ENCODE measurements at places on chromosomes 2 and 18.

GRCh38 chr2:166344286-166345113 lies 31.2 kb downstream of the SCN9A start:
- DNase-seq, result peak; percentile 66

DNA sequence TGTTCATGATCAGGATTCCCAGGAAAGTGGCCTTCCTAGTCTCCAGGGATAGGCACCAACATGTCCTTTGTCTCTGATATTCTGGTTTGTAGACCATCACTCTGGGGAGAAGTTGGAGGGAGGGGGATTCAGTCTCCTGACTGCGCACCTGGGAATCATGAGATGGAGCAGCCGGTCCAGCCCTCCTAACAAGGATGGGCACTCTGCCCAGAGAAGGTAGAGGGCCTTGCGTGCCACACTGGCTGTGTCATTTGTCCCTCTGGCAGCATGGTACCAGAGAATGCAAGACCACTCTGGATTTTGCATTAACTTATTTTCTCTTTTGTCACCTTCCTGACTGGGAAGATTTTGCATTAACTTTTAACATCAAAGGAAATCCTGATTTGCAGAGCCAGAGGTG lies 75.2 kb upstream of the EML6 start:
- DNase-seq, result no peak

- DNase-seq, result no peak
Measured at GRCh38 chr2:83844490-83844889, 614.6 kb downstream of the SUCLG1 start.

GRCh38 chr2:154697418-154698252 lies 860 bp upstream of the KCNJ3 start:
- peak; percentile 68 for DNase-seq

GRCh38 chr18:2114765-2115164 lies 456.5 kb downstream of the METTL4 start:
- DNase-seq, result no peak

DNA sequence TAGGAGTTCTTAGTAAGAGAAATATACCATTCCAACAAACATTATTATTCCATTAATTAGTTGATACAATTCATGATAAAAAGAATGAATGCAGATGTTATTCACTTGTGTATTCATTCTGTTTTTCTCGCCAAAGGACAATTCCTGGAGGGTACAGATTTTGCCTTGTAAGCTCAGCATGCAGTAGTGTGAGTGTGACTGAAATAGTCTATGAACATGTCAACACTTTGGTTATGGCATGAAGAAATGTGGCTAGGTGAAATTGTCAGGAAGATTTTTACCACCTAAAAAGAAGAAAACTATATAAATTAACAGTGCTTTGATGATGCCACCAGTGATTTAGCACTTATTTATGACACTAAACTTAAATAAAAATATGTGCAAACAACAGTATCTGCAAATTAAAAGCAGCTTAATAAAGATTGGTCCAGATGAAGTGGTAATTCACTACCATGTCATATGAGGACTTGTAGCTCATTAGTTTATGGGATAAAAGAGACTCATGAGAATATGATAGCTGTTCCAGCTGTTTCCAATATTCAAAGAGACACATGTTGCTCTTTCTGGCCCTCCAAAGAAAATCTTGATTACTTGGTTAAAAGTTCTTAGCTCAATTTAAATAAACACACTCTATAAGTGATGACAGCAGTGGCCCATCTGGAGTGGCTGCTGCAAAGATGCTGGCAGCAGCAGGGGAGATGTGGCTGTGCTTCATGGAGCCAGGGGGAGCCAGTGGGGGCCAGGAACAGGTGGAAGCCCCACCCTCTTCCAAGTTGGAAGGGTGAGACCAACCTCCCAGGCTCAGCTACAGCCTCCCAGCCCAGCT lies 165.0 kb downstream of the CDH19 start:
- no peak for DNase-seq

GRCh38 chr2:205947621-205948495 lies 138.1 kb downstream of the INO80D start:
- DNase-seq, result peak; percentile 79

- DNase-seq, result peak; percentile 2
Measured at GRCh38 chr2:135052997-135053474, 944 bp downstream of the RAB3GAP1 start.

DNA sequence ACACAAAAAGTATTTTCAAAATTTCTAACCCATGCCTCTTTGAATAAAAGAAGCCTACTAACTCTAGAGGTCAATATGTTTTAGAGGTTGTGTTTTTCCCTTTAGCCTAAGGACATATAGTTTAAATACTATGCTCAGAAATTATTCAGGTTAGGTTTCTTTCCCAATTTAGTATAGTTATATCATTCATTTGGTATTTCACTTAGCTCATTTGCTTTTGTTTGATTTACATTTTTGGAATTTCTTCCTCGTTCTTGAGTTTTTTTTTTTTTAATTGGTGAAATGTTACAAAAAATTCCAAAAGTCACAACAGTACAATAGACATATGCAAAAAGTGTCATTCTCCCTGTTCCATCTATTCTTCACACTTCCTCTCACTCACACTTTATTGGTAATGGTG lies 371.3 kb upstream of the TNP1 start:
- no peak for DNase-seq

GRCh38 chr2:205369813-205370212 lies 312.5 kb upstream of the NRP2 start:
- DNase-seq, result no peak

DNA sequence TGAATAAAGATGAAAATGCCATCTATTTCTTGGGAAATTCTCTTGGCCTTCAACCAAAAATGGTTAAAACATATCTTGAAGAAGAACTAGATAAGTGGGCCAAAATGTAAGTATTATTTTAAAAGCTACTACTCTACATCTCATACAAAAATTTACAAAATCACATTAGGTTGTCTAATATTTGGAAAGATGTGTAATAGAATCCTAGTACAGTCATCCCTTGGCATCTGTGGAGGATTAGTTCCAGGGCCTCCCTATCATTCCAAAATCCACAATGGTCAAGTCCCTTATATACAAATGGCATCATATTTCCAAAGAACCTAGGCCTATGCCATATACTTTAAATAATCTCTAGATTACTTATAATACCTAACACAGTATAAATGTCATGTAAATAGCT lies 41.2 kb downstream of the KYNU start:
- no peak for DNase-seq

GRCh38 chr18:21949326-21950015 lies 208.9 kb downstream of the MIB1 start:
- no peak for DNase-seq

- peak; percentile 40 for DNase-seq
Measured at GRCh38 chr2:187050409-187050998, 201.5 kb upstream of the ZSWIM2 start.

DNA sequence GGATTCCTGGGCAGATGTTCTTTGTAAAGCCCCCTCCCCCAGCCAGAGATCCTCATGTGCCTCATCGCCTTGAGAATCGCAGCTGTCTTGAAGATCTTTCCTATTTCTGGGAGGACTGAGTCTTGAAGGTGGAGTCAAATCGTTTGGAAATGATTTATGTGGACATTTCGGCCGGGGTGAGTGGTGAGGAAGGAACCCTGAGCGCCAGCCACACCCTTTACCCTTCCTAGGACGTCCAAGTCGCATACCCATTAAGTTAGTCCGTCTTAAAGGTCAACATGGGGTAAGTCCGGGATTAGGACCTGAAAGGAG lies 84.9 kb upstream of the ZCCHC2 start:
- DNase-seq, result no peak

- DNase-seq, result no peak
Measured at GRCh38 chr2:225416616-225417367, 17.3 kb downstream of the NYAP2 start.

DNA sequence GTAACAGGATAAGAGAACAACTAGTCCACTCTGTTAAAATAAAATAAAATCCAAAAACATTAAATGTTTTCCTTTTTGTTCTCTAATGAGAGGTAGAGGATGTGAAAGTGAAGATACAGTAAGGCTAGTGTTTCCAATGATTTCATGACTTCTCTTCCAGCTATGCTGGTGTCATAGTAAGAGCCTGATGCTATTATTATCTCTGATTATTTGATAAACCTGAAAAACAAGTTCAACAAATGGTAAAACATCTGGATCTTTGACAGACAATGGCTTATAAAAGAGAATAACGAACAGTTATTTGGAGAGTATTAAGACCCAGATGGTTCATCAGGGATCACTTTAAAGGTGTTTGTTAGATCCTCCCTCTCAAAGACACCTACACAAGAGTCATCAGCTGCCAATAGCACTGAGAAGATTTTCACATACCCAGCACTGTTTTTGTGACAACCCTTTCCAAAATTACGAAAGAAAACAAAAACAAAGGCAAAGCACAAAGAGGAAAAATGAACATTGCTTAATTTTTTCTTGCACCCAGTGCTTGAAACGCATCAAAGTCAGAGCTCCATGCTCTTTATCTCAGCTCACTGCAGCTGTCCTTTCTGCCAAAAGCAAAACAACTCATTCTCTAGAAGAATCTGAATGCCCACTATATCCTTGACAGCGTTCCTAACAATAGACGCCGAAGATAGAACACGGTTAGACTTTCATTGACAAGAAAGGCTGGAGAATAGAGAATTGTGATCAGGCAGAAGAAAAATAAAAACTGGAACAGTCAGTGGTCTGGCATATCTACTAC lies 168.6 kb downstream of the SLC8A1 start:
- DNase-seq, result peak; percentile 5

DNA sequence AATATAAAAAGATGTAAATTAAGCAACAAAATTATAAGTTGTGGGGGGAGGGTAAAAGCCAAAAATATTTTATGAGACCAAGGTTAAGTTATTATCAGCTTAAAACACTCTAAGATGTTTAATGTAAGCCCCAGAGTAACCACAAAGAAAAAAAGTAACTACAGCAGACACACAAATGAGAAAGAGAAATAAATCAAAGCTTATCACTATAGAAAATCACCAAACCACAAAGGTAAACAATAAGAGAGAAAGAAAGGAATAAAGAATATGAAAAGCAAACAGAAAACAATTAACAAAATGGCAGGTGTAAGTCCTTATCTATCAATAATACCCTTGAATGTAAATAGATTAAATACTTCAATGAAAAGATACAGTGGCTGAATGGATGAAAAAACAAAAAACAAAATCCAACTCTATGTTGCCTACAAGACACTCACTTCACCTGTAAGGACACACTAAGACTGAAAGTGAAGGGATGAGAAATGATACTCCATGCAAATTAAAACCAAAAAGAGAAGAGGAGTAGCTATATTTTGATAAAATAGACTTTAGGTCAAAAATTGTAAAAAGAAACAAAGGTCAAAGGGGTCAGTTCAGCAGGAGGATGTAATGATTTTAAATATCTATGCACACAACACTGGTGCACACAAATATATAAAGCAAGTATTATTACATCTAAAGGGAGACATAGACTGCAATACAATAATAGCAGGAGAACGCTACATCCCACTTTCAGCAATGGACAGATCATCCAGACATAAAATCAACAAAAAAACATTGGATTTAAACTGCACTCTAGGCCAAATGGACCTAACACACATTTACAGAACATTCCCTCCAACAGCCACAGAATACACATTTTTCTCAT lies 80.7 kb downstream of the PTPN2 start:
- DNase-seq, result no peak

GRCh38 chr2:215982465-215982875 lies 30.9 kb downstream of the MREG start:
- peak; percentile 97 for DNase-seq

GRCh38 chr2:61042807-61043206 lies 22.9 kb upstream of the SANBR start:
- no peak for DNase-seq

Measured in DMS53 (cell line).